ENCODE measurements at places on chromosomes 7 and 10.

DNA sequence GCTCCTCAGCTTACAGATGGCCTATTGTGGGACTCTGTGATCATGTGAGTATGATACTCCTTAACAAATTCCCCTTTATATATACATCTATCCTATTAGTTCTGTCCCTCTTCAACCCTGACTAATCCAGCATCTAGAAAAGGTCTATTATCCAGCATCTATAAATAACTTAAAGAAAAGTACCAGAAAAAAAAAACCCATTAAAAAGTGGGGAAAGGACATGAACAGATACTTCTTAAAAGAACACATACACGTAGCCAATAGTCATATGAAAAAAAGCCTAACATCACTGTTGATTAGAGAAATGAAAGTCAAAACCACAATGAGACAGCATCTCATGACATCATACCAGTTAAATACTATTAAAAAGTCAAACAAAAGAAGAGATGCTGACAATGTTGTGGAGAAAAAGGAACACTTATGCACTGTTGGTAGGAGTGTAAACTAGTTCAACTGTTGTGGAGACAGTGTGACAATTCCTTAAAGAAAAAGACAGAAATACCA, 549.5 kb upstream of the GRM3 start:
- DNase-seq: no peak

DNA sequence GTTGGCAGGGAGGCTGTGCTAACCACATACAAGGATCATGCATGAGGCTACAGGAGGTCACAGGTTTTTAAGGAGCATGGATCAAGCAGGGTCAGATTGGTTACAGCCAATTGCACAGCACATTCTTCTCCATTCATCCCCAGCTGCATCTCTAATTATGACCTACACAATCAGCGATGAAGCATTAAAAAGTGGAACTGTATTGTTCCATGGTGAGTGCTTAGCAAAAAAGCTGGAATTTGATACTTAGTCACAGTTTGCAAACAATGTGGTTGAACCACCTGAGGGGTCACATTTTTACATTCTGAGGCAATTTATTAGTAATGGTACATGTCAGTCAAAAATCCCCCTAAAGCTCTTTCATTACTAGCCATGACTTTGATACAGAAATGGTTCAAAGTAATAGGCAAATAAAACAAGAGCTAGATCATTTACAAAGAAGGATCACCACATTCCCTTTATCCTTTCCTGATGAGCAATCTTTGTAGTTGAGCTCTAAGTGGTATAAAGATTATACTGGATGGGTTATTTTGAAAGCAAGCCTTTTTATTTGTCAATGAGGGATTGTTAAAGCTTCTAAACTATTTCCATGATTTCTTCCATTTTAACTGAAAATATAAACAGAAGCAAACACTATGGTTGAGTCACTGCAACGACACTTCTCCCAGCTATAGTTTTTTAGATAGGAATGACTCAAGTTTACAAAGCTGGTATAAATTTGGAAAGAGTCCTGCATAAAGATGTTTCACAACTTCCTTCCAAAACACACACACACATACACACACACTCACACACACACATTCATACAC, 217.8 kb upstream of the SEMA3A start:
- DNase-seq: peak; percentile 43

- DNase-seq: no peak
Observed at GRCh38 chr7:98713165-98713810, 96.2 kb downstream of the NPTX2 start.

- DNase-seq: no peak
Observed at GRCh38 chr7:90816511-90817142, 220.5 kb downstream of the CDK14 start.

Data from neuronal stem cell (in vitro differentiated cells).